Stimulated activated CD8-positive, alpha-beta memory T cell treated with anti-CD3 and anti-CD28 coated beads, Interleukin-15, amount 100 ng/mL, for 4 hours (primary cell): ENCODE measurements at places on chromosomes 7 and 10.

DNA sequence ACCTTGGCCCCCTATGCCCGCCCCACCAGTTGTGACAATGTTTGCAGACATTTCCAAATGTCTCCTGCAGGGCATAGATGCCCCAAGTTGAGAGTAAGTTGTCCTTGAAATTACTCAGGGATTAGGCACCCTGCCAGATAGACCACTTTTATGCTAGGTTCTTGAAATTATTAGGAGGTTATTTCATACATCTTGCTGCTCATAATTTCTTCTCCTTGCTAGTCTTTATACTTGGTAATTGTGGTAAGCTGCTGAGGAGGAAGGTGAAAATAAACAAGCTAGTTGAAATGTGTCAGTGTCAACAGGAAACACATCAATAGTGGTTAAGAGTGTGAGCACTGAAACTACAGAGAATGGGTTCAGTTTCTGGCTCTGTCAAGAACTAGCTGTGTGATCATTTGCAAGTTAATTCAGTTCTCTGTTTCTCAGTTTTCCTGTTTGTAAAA lies 63.7 kb upstream of the AOAH start:
- DNase-seq, result no peak

DNA sequence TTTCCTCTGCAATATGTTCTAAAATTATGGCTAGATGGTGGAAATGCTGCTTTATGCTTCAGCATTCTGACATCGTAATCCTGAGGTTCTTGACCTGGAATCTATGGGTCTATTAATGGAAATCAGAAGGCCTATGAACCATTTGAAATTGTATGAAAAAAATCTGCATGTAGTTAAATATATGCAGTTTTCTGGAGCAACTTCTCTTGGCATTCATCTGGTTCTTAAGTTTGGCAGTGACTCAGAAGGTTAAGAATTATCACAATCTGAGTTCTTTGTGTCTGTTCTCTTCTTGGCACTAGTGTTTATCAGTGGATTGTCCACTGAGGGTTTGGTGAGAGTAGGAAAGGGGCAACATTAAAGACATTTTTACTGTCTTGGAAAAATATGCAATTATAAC lies 71.1 kb upstream of the FZD1 start:
- no peak for DNase-seq

DNA sequence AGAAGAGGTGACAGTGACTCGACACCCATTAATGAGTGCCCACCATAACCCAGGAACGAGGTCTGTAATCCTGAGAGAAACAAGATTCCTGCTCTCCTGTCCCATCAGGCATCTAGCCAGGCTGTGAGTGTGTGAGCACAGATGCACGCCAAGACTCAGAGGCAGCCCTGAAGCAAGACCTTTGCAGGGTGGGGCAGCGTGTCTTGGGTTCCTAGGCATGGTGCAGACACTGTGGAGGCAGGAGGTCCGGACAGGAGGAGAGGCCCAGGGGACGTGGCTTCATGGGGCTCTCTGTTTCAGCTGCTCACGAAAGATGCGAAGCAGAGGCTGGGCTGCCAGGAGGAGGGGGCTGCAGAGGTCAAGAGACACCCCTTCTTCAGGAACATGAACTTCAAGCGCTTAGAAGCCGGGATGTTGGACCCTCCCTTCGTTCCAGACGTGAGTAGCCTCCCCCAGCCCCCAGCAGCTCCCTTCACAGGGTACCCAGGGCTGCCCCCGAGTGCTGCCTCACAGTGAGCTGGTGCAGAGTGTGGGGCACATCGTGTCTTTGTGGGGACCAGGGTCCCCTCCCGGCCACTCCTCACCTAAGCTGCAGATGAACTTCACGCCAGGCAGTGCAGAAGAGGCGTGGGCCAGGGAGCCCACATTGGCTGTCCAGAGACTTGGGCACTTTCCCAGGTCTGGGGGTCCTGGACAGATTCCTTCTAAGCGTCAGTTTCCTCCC lies 94.5 kb downstream of the RGS10 start:
- DNase-seq, result no peak

DNA sequence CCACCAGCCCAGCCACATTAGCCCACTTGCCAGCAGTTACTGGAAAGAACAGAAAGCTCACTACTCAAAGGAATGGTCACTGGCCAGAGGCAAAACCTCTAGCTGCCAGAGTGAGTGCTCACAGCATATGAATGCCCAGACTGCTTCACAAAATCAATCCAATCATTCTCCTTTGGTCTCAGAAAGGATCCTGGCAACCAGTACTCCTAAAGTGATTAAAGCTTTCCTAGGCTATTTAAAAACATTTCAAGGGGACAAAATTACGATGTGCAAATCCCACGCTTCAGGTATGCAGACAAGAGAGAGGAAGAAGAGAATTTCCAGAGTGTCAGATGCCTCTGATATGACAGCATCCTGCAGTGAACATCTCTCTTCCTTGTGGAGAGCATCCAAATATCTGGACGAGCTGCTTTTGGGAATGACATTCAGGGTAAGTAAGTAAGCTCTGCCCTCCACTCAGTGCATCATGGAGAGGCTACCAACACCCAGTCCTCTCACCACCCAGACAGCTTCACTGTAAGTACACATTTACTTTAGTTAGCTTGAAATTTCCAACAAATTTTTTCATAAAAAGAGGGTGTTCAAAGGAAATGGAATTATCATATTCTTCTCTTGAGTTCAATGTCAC lies 25.1 kb downstream of the ICA1 start:
- DNase-seq, result no peak

GRCh38 chr10:44888886-44889285 lies 22.3 kb upstream of the TMEM72 start:
- no peak for DNase-seq

- DNase-seq, result no peak
Measured at GRCh38 chr7:76233538-76234281, 32.0 kb downstream of the SRRM3 start.

DNA sequence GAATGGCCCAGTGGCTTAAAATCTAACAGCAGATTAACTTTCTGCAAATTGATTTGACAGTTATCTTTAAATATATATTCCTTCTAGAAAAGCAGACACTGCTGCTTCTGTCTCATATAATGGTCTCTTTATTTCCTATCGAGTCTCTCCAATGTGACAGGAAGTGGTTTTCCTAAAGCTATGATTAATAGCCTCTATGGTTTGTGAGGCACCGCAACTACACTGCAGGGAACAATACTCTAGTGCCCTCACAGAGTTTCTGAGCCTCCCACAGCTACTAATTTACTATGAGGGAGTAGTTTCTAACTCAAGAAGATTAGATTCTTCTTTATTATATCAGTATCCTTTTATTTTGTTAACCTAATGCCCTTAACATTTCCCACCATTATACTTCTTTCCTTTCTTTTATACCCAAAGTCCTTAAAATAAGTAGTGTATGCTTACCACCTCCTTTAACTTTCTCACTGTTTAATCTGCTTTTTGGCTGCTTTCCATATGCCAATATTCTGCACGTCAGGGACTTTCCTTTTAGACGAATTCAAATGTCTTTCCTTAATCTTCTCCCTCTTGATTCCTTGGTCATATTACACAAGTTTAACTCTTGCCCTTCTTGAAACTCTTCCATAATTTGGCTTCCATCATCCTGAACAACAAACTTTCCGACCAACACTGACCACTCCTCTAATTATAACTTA lies 23.8 kb upstream of the AHR start:
- no peak for DNase-seq

DNA sequence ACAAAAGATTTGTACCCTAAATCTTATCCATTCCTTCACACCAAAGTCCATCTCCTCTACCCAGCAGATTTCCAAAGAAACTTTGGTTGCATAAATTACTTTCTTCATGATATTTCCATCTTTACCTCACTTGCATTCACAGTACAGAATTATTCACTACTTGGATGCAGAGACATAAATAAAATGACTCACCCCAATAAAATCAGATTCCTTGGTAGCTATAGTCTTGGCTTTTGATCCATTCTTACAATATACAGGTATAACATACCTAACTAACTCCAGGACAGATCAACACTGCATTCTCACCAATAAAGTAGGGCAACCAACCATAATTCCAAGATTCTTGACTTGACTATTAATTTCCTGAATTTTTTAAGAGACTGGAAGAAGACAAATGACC lies 815.1 kb downstream of the MAGI2 start:
- no peak for DNase-seq

- no peak for DNase-seq
Measured at GRCh38 chr10:103752680-103753248, 102.6 kb downstream of the SH3PXD2A start.

- DNase-seq, result no peak
Measured at GRCh38 chr7:38257350-38257677, 16.1 kb downstream of the TARP start.

GRCh38 chr7:130954918-130955564 lies 221.0 kb upstream of the KLF14 start:
- DNase-seq, result no peak
